ENCODE measurements at places on chromosomes 13 and 19.

DNA sequence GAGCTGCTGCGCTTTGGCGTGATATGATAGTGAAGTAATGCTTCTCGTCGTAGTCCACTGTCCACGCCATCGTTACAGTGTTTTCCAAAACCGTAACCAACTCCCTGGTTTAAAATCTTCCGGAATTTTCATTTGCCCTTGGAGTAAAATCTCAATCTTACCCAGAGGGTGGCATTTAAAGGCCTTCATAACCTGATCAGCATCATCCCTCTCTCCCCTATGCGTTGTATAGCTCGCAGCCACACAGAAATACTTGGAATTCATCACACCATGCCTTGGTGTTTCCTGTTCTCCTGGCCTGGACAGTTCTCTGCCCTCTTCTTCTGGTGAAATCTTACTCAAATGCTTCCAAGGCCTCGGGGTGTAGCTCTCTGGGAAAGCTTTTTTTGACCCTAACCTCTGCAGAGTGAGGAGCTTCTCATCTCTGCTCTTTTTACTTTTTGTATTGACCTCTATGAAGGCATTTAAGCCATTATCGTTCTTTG, 839 bp downstream of the MPHOSPH8 start:
- DNase-seq, result no peak

DNA sequence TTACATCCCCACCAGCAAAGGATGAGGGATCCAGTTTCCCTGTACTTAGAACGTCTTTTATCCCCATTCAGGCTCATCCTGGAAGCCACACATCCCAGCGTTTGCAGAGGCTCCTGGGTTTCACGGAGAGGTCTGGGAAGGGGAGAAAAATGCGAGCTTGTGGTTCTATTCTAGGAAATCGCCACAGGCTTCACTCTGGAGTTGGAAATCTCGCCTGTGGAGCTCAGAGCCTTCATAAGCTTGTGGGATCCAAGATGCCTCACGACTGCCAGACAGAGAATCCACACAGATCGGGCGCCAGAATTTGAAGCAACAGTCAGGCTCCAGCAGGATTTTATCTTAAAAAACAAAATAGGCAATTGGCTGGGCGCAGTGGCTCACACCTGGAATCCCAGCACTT, 157.9 kb downstream of the PTPRS start:
- no peak for DNase-seq

DNA sequence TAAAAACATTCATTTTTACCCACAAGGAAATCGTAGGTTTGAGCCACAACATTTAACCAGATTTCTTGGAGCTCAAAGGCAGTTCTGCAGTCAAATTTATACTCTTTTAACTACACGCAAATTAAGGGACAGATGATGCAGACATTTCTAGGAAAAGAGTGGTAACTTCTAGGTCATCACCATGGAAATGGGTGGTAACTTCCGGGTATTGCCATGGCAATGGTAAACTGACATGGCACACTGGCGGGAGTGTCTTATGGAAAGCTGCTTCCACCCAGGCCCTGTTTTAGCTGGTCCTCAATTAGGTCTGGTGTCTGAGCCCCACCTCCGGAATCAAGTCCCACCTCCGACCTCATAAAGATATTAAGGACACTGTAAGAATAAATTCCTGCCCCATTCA, 10.4 kb upstream of the LYPD5 start:
- no peak for DNase-seq

DNA sequence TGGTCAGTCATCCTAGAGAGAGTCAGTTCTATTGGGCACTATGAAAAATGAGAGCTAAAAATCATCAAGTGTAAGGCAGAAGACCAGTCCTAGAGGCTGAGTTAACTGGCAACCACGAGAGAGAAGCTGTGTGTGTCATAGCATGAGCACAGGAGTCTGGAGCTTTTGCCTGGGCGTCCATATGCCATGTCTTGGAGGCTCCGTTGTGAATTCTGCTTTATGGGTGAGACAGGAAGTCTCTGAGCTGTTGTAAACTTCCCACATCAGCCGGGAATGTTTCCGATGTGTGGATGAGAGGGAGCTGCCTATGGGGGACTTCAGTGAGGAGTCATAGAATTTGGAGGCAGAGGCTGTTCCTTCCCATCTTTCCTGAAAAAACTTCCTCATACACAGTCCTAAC, 120.0 kb downstream of the ITGBL1 start:
- no peak for DNase-seq

DNA sequence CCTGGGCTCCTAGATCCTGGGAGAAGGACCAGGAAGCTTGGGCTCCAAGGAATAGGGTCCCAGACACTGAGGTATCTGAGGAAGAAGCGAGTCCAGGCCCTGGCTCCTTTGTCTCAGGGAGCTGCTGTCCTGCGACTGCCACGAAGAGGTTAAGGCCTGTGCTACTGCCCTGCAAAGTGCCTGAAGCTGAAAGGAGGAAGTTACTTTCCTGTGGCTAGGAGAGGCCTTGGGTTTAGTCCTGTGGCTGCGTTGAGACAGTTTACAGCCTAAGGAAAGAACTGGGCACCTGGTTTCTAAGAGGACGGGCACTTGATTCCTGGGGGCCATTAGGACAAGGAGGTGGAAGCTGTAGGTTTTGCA, 2.8 kb downstream of the MYADM start:
- DNase-seq, result no peak

DNA sequence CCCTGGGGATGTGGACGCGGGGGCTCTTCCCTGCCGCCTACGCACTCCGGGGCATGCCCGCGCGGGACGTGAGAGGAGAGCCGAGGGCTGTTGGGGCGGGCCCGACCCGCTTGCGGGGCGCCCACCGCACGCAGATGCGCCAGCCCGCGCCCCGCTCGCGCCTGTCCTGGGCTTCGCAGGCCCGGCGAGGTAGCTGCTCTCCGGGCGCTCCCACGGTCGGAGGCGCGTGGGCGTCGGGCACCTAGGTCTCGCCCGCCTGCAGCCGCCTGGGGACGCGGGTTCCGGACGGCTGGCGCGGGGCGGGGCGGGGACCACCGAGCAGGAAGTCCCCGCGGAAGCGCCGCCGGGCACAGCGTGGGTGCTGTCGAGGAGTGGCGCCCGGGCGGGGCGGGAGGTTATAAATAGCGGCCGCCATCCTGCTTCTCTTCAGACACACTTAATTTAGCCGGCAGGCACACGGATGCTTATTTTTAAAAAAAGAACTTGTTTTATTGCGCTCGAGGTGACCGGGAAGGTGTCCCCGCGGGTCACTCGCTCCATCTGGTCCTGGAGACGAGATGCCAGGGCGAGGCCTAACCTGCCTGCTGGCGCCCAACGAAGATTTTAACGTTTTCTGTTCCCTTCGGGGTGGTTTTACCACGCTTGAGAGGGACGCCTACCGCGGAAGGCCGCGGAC, 561 bp upstream of the GJA3 start:
- DNase-seq, result no peak

DNA sequence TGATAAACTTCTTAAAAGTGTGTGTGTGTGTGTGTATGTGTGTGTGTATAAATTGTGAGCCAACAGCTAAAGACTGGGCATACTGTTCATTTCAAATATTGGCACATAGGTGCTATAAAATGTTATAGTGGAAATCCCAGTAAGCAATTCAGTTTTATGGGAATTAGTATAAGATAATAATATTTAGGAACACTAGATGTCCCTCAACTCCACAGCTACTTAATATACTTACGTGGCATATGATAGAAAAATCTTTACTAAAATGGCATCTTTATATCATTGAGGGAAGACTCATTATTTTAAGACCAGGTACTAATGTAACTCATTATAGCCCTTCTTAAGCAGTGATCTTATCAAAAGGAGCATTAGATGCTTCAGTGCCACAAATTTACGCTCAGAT, 266.2 kb downstream of the MAB21L1 start:
- DNase-seq, result no peak

DNA sequence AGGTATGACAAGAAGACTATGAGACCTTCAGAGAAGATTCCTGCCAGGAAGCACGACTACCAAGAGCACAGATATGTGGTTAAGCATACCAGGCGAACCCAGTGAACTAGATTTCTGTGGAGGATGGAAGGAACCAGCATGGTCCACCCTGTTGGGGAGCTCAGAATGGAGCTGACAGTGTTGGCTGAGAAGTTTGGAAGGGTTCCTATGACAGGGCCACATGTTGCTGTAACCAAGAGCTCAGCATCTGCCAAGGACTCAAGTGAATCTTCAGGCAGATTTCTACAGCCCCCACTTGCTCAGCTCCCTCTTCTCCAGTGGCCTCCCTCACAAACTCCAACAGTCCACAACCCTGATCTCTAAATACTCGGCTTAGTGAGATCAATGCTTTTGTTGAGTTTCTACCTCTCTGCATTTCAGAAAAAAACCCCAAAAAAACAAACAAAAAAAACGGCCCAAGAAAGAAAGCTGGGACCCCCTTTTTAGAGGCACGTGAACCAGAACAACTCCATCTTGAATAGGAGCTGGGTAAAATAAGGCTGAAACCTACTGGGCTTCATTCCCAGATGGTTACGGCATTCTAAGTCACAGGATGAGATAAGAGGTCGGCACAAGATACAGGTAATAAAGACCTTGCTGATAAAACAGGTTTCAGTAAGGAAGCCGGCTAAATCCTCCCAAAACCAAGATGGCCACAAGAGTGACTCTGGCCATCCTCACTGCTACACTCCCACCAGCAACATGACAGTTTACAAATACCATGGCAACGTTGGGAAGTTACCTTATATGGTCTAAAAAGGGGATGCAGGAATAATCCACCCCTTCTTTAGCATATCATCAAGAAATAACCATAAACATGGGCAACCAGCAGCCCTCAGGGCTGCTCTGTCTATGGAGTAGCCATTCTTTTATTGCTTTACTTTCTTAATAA, 691.1 kb downstream of the UQCRFS1 start:
- DNase-seq, result no peak

- no peak for DNase-seq
Observed at GRCh38 chr13:24613755-24614154, 66.5 kb upstream of the ATP12A start.
